ENCODE measurements at places on chromosomes 5 and 9.

DNA sequence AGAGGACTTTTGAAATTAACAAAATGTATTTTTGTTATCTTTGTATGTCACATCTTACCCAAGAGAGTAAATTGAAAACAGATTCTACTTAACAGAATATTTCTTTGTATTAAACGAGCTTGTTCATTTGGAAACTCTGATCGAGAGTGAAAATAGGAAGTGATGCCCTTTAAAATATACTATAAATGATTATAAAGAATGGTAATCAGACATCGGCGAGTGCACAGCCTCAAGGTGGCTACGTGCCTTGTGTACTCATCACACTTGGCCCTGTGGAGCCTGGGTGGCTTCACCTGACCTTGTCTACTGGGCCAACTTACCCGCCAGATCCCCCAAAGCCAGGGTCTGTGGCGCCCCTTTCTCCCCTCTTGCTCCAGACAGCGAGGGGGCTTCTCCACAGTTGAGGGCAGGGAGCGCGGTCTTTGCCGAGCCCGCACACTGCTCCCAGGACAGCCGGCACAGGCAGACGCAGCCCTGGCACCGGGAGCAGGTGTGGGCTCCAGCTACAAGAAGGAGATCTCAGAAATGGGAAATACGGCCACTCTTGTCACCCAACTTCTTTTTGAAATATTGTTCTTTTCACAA lies 243.2 kb downstream of the CEMIP2 start:
- DNase-seq, result no peak

DNA sequence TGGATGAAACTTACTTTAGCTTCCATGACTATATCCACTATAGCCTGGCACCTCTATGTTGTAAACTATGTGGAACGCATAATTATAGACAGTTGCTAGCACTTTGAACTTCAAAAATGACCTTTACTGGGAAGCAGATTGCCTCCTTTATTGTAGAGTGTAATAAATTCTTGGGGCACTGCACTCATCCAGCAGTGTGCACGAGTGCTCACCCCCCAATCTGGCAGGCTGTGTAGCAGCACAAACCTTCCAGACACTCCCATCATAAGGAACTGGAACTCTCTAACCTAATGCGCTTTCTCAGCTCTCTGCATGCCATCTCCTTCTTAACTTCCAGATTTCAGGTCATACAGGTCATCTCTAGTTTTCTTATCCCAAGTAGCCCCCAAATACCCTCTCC lies 1.5 kb upstream of the PDE6A start:
- no peak for DNase-seq

DNA sequence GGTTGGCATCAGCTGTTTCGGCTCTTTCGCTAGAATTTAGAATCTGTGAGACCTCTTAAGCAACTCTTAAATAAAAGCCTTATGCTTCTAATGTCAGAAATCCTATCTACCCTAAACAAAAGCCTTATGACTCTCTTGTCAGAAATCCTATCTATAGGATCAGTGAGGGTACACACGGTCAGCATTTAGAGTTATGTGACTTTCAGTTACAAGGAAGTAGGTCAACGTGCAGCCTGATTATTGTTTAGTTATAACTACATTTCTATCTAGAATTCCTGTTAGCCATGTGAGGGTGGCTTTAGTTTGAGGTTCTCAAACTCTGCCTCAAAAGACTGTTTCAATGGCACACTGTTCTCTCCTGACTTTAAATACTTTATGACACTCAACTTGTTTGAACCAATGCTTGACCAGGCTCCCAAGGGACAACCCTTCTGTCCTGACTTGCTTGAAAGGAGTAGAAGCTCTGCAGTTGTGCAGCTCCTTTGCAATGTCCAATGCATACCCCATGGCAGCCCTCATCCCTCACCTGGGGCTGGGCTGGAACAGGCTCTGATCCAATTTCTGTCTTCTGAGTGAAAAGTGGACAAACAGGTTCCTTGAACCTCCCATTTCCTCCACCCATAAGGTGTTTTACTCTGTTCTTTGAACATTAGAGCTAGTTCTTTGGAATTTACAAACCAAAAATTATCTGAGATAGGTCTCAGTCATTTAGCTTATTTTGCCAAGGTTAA lies 251.6 kb upstream of the PIK3R1 start:
- no peak for DNase-seq

DNA sequence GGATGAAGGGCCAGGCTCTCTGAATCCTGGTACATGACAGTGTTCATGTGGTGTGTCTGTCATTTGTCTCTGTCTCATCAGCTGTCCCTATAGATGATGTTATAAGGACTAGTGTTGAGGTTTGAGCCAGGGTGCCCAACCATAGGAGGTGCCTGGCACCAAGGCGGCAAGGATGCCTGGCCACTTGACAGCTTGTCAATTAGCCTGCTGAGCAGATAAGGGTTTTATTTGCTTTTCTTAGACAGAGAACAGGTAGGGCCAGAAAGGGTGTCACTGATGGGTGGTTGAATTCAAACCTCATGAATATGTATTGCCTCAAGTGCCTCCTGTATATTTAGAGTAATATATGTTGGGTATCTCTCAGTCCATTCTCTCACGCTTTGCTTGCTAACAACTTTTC lies 30.1 kb upstream of the AUH start:
- DNase-seq, result no peak

- no peak for DNase-seq
Measured at GRCh38 chr9:99818500-99818899, 3.2 kb upstream of the NR4A3 start.

- no peak for DNase-seq
Measured at GRCh38 chr9:126419475-126419874, 92.8 kb downstream of the MVB12B start.

DNA sequence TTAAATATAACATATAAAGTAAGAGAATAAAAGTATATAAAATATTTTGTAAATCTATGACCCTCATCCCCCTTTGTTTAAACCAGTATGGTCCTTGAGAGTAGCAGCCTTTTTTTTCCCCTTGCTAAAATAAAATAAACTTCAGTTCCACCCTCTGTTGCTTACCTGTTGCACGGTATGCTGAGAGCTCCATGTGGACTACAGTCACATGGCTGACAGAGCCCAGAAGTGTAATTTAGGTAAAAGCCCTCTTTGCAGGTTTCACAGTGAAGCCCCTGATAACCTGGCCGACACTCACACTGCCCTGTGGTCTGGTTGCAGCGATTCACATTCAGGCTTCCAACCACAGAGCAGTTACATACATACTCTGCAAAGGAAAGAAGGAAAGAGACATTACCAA lies 55.1 kb downstream of the MEGF9 start:
- no peak for DNase-seq

DNA sequence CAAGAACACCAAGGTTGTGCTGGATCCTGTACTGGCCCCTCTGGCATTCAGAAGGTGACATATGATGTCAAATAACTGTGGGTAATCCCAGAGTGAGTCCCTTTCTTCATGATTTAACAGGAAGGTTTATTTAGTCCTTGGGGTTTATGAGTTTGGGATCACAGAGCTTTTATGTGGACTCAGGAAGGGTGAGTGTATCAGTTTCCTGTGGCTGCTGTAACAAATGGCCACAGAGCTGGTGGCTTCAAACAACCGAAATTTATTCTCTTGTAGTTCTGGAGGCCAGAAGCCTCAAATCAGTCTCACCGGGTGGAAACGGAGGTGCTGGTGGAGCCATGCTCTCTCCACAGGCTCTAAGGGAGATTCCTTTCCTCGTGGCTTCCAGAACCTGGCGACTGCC lies 157.7 kb downstream of the MELK start:
- DNase-seq, result no peak

DNA sequence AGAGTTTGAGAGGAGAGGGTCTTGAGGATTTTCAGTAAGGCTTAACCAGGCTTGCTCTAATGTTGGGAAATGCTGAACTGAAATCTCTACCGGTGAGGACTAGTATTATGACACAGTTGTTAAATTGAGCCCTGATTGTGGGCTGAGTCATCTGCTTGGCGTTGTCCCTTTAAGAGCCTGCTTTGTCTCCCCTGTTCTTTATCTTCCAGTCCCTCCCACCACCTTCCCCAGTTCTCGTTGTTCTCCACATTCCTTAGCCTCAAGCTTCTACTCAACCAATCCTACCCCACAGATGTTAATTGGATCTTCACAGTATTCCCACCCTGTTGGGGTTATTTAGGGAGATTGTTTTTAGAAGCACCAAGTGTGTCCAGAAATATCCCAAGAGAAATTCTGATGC lies 57.6 kb downstream of the ANKRD55 start:
- no peak for DNase-seq

DNA sequence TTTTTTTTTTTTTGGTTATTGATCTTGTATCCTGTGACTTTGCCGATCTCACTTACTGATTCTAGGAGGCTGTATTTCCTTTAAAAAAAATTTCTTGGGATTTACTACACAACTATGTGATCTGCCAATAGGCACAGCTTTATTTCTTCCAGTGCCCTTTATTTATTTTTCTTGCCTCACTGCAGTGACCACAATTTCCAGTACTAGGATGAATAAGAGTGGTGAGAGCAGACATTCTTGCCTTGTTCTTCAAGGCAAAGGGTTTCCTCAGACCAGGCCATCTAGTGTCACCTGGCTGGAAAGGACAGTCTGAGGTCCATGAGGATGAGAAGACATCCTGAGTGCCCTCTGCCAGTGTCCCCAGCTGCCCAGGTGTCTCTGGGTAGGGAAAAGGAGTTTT lies 265.4 kb downstream of the SPOCK1 start:
- DNase-seq, result no peak

GRCh38 chr9:37508135-37508833 lies 22.5 kb downstream of the POLR1E start:
- DNase-seq, result no peak

DNA sequence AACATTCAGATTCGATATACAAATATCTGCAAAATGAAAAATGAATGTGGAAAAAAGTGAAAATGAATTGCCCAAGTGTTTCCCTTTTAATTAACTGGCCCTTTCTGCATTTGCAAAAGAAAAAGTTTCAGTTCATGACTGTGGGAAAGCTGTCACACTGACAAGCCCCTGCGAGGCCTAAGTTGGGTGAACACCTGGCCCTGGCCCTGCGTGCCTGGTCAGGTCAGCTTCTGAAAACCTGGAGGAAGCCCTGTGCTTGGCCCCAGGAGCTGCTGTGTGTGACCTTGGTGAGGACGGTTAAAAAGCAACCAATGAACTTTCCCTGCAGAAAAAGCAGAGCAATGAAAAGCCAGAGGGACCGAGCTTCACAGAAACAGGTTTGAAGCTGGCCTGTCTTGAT lies 41.0 kb upstream of the SHC3 start:
- DNase-seq, result no peak

DNA sequence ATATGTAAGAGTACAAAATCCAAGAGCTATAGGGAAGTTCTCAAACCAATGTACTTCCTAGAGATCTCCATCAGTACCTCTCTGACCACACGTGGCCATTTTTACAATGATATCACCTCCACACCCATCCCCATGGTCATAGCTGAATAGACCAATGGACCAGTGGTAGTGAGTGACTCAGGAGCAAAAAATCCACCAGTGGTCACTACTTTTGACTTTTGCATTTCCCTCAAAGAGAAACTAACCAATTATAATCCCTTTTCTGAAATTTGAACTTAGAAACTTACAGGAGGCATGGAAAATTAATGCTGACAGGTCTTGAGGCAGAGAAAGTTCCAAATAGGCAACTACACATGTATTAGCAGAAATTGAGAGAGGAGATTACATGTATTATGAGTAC lies 238.4 kb downstream of the TRPM3 start:
- no peak for DNase-seq

DNA sequence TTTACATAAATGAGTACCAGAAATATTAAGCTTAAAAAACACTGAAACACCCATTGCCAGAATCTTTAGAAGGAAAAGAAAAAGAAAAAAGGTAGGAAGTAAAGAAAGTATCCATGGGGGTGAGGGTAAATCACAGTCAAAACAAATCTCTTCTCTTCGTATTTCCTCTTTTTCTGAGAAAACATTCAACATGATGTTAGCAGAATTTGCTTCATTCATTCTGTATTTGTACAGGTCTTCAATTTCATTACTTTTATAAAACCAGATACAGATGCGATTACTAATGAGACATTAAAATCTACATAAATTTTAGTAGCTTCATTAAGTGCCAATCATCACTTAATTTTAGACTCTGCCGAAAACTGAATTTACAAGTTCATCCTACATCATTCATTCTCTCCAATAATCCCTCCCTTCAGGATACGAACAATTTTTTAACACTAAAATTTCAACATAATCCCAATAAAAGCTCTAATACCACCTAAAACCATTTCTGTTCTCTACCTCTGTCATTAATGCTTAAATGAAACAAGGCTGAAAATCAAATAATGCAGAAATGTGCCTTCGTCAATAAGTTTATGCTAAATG lies 7.0 kb downstream of the NR3C1 start:
- no peak for DNase-seq

GRCh38 chr5:9302218-9302617 lies 243.7 kb downstream of the SEMA5A start:
- no peak for DNase-seq

GRCh38 chr5:135604056-135604455 lies 25.3 kb upstream of the CXCL14 start:
- no peak for DNase-seq

- DNase-seq, result no peak
Measured at GRCh38 chr5:103298607-103299188, 40.1 kb downstream of the MACIR start.

GRCh38 chr9:105114964-105115728 lies 129.3 kb upstream of the SLC44A1 start:
- DNase-seq, result peak; percentile 4

DNA sequence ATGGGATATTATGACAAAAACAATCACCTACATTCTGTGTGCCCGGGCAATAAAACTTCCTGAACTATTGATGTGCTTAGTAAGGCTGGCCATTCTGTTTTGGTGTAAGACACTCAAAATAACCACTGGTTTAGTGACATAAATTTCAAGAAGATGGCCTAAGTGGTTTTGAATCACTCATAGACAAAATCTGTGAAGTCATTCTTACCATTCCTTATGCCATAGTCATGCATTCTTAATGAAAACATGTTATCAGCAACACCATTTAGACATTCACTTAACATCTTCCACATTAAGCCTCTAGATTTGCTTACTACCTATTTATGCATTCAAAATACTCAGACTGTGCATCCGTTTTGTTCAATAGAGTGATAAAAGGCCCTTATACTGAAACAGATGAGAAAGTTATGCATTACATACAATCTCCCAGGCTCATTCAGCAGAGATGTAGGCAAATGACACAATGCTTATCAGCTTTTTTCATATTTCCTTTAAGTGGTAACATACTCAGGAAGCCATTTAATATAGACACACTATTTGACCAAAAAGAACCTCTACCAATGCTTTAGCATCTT lies 848.8 kb upstream of the DMAC1 start:
- DNase-seq, result no peak

GRCh38 chr5:99102073-99102697 lies 173.4 kb upstream of the CHD1 start:
- no peak for DNase-seq

Measured in stimulated activated CD4-positive, alpha-beta T cell treated with anti-CD3 and anti-CD28 coated beads, Interleukin-4, amount 100 ng/mL, for 24 hours (primary cell).